Stimulated activated CD4-positive, alpha-beta T cell treated with anti-CD3 and anti-CD28 coated beads, Interleukin-2, amount 100 ng/mL, for 4 hours (primary cell): ENCODE measurements at places on chromosomes 5 and 9.

DNA sequence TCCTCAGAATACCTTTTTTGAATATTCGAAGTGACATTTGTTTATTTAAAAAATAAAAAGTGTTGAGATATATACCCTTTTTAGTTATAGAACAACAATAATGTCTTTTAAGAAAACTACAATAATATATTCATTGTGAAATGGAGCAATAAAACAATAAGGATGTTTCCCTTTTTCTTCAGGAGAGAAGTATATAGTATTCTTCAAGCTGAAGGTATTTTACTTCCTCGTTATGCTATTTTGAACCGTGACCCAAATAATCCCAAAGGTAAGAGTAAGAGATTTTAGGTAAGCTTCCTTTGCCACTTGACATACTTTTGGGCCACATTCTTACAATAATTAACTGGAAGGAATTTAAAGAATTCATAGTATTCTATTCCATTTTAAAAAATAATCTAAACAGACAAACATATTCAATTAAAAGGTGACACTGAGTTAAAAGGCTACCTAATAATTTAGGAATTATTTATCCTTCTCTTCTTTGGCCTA is 18.1 kb downstream of the PPIP5K2 start:
- no peak for DNase-seq

DNA sequence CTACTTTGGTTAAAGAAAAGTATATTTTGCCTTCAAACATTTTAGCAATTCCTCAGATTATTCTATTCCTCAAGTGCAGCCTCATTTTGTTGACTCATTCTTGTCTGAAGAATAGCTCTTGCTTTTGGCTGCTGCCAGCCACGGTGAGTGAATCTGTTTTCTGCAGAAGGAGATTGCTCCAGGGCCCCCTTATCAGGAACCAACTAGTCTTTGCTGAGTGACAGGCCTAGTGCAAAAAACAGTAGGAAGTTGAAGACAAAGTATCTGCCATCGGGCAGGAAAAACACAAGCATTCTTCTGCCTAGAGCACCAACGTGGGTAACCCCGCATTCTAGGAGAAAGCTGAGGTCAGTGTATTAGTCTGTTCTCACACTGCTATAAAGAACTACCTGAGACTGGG is 42.3 kb downstream of the ZNF883 start:
- DNase-seq, result no peak

GRCh38 chr9:94799578-94800264 is 73.2 kb downstream of the AOPEP start:
- no peak for DNase-seq

GRCh38 chr9:86652736-86653135 is 294.6 kb downstream of the GAS1 start:
- DNase-seq, result no peak

DNA sequence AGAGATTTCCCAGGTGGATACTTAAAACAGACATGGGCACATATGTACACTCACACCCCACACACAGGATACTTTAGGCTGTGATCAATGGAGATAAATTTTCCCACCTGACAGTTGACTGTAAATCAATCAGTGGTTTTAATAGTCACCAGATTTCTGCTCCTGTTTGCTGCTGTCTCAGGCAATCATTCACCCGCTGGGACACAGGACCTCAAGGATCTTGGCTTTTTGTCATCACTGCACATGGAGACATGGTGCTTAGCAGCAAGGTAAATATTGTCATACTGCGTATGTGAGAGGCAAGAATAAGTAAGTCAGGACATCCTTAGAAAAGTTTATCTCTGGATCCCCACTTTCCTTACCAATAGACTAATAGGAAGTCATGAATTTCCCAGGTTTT is 60.8 kb upstream of the KLF9 start:
- DNase-seq, result no peak

- DNase-seq, result no peak
Measured at GRCh38 chr5:34536699-34537098, 119.4 kb upstream of the RAI14 start.

DNA sequence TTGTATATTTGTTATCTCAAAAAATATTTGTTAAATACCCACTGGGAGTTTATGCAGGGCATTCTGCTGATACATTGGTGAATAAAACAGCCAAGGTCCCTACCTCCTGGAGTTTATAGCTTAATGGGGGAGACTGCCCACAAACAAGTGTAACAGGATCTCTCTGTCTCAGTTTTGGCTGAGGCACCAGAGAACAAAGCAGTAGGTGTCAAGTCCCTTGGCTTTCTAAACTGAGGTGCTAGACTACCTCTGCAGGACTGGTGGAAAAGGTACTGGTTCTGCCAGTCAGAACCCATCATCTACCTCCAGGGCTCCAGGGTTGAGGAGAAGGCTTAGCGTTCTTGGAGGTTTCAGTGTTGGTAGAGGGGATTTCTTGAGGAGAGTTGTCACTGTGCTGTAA is 188.4 kb upstream of the ELL2 start:
- DNase-seq, result no peak

DNA sequence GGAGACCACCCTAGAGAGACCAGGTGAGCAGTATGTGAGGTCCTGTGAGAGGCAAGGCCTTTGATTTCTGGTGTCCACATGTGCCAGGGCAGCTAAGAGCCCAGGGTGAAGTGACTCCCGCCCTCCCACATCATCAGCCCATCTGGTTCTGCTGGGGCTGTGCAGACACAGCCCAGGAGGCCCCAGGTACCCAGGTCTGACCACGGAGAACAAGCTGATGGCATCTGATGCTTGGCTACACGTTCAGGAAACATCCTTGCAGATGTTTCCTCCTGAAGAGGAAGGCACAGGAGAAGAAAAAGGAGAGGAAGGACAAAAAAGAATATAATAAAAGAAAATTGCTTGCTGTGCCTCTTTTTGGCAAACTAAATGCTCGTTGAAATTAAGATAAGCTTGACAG is 225.8 kb downstream of the PAX5 start:
- DNase-seq, result no peak

DNA sequence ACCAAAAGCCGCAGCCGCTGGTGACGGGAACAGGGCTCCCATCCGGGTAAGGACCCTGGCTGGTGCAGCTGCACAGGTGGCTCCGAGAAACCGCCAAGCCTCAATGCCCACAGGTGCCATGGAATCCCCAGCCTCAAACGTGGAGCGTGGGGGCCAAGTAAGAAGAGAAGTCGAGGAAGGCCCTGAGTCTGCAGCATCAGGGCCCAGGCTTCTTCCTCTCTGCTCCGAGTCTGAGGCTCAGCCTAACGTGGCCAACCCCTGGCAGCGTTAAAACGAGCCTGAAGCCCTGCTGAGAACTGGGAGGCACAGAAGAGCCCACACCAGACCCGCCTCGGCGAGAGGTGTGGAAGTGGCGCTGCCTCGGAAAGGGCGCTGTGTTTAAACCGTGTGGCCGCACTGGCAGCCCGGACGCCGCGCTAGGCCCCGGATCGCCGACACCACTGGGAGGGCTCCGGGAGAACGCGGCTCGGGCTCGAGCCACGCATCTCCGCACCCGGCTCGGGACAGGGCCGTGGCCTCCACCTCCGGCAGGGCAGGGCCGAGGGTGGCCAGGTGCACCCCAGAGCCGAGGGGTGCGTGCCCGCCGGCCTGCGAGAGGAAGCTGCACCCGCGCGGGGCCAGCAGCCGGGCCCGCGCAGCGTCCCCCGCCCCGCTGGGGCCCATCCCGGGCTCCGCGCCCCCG is 730 bp downstream of the ZMYND19 start:
- DNase-seq, result no peak

GRCh38 chr5:95374061-95374460 is 17.1 kb upstream of the FAM81B start:
- DNase-seq, result no peak

DNA sequence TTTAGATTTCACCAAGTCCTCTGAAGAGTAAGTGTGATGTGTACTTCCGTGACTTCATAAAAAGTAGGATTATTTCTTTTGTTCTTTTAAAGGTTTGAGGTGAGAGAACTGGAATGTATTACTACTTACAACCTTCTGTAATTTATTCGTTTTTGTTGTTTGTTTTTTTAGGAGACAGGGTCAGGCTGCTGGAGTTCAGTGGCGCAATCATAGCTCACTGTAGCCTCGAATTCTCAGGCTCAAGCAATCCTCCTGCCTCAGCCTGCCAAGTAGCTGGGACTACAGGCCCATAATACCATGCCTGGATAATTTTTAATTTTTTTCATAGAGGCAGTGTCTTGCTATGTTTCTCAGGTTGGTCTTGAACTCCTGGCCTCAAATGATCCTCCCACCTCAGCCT is 68.3 kb upstream of the RETREG1 start:
- DNase-seq, result no peak

DNA sequence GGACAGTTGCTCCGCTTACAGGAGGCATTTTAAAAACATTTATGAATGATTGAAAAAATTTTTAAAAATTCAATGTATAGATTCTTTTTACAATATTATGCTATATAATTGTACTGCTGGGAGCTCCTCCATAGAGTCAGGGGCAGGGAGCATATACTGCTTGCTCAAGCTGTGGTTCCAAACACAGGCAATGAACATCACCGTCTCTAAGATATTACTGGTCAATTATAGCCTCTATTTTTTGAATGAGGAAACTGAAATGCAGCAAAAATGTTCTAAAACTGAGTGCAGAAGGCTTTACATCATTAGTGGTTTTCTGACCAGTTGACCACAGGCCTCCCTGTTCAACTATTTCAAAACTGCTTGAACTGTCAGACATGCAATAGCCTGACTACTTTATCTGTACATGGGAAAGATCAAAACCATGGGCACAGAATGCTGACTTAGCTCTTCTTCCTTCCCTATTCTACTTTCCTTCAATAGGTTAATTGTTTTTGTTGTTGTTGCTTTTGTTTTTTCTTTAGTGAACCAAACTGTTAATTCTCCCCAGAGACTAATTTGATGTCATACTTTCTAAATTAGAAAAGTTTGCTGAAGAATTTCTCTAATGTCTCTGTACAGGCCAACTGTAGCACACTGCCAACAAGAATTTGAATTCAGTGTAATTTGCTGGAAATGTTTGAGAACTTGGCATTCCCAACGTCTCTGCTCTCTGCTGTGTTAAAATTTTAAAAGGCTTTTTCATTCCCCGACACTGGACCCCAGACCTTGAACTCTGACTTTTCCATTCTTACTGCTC is 107.6 kb upstream of the MPDZ start:
- no peak for DNase-seq
